ENCODE measurements at places on chromosomes 5 and 9.

GRCh38 chr9:29966247-29966646, 2393.0 kb upstream of the C9orf72 start:
- DNase-seq = no peak

DNA sequence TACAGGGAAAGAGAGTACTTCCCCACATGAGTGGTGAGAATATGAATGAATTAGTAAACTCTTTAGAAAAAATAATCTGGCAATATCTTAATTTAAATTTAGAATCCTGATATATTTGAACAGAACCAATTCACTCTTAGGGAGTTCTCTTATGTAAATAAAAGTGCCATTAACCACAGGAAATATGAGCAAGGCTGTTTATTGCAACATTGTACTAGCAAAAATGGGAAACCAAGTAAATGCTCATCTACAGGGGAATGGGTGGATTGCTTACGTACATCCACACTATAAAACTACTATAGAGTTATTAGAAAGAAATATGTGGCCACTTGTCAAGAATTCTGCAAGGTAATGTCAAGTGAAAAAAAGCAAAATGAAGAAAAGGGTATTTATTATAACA, 274.5 kb downstream of the TLE1 start:
- DNase-seq = no peak

DNA sequence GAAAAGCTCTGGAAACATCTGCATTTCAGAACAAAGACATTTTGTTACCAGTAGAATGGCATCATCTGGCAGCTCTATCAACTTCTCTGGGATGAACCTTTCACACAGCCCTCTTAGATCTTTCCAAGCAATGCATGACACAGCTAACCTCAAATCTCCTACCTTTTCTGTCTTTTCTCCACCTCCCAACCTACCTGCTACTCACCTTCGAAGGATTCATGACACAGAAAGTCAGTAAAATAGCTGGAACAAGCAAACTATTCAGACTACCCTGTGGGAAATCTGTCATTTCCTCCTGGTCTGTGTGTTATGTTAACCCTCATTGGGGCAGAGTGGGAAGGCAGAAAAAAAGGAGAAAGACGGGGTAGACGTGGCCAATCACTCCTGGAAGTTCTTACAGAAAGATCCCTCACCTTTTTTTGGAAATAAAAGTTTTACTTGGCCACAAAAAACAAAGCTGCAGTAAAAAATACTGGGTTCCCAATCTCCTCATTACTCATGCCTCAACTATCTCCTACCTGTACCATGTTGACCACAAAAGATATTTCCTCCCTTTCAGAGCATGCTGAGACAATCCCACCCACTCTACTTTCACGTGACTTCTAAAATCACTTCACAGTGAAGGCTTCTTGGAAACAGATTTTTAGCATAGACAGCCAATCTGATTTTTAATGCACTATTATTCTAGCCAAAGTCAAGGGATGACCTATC, 362.1 kb upstream of the RFX3 start:
- DNase-seq = no peak

GRCh38 chr9:131618071-131618479, 72.8 kb downstream of the PRRT1B start:
- DNase-seq = no peak

DNA sequence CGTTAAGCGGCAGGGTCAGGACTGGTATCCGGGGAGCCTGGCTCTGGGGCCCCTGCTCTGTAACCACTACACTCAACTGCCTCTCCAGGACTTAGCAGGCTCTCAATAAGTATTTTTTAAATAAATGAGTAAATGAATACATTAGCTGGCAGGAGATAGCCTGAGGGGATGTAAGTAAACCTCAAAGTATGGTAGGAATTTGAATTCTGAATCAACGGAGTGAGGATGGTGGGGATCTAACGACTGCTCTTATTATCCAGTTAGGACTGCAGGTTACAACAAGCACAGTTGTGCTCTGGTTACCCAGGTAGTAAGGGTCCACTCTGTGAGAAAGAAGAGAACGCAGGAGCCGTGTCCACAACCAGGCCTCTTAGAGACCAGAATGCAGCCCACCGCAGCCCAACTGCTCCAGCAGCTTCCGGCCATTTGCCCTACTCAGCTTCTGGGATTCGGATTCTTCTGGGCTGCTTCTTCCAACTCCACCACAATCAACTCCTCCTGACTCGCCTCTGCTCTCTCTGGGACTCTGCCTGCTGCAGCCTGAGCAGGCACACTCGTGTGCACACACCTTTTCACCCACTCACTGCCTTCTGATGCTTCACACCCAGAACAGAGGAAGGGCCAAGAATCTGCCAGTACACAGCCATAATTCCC, 52.6 kb downstream of the MED27 start:
- no peak for DNase-seq

- no peak for DNase-seq
Observed at GRCh38 chr5:73796164-73797131, 170.5 kb downstream of the ARHGEF28 start.

- DNase-seq = no peak
Observed at GRCh38 chr5:169688106-169688505, 51.0 kb downstream of the DOCK2 start.
